ENCODE measurements at places on chromosomes 2 and 18. TPM values are rescaled to one million over a fixed set of nuclear protein-coding genes. Genes with fewer than 3 reads are reported as not detected.

- no peak for DNase-seq
These were observed 16.4 kb upstream of the ST3GAL5 start for GRCh38 chr2:85905187-85905666.

KCNS3 gene
- not detected for total RNA-seq

GRCh38 chr2:7825591-7826312 lies 856.1 kb upstream of the ID2 start:
- DNase-seq, result peak; percentile 54

GRCh38 chr2:28997847-28998735 lies 17.0 kb downstream of the TOGARAM2 start:
- DNase-seq, result no peak

- no peak for DNase-seq
These were observed 80.2 kb upstream of the NEUROD1 start for GRCh38 chr2:181760521-181760920.
